C1 segment of cervical spinal cord (tissue), 14 donors: ENCODE measurements at places on chromosomes 1 and 21.
A peak's percentile ranks its signal among the peaks of the same experiment; 100 is the strongest.

GRCh38 chr1:84442256-84442655 lies 36.8 kb upstream of the RPF1 start:
- DNase-seq: no peak

GRCh38 chr1:156828400-156829124 lies 11.9 kb upstream of the SH2D2A start:
- no peak for DNase-seq

- DNase-seq: no peak
These were observed 80.0 kb downstream of the NDUFS5 start for GRCh38 chr1:39105841-39106765.

GRCh38 chr1:49183489-49183888 lies 406.8 kb upstream of the BEND5 start:
- no peak for DNase-seq

GRCh38 chr1:17125756-17126237 lies 6.5 kb upstream of the PADI2 start:
- peak; percentile 55 for DNase-seq

DNA sequence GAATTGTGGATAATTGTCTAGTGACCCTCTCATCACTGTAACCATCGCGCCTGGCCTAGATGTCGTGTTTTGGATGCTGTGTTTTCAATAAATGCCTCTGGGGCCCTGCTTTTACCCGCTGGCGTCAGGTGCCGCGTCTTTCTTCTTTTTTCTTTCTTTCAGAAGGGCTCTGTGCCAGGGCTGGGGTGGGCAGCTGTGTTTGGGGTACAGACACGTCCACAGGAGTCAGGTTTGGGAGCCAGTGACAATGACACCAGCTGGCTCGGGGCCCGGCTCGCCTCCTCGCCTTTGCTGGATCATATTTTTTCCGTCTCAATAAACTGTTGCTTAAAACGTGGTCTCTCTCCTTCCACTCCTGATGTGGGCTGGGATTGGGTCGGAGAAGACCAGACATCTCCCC lies 16.1 kb downstream of the TMEM201 start:
- no peak for DNase-seq

DNA sequence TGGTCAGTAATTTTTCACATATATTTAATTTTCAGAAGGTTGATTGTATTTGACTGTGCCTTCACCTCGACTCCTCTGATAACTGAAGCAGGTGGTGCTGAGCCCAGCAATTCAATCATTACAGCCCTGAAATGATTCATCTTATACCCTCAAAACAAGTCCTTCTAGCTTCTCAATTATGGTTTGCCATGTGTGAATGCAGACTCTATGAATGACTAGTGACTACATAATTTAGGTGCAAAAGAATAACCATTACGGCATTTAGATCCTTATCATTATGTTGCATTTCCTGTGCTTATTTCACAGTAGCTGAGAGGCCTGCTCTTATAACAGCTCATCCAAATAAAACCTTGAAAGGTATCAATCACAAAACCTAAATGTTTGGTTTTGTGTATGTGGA lies 54.0 kb upstream of the COL11A1 start:
- no peak for DNase-seq

- no peak for DNase-seq
These were observed 383.7 kb upstream of the CAMK1G start for GRCh38 chr1:209199822-209200221.

GRCh38 chr1:59233444-59233843 lies 63.5 kb upstream of the FGGY start:
- DNase-seq: no peak

GRCh38 chr1:3135744-3136455 lies 66.9 kb downstream of the PRDM16 start:
- DNase-seq: no peak

DNA sequence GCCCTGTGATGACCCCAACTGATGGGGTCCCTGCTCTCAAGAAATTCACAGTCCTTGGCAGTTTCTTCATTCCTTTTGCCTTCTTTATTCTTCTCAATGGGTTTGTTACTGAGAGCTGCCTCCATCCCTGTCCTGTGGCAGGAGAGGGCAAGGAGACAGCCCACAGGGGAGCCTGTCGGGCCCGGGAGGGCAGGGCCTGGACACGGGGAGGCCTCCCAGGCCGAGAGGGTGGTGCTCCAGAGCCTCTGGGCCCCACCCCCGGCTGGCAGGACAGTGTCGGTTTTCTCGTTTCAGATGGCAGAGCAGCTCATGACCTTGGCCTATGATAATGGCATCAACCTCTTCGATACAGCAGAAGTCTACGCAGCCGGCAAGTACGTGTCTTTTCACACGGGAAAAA lies 36.2 kb downstream of the KCNAB2 start:
- no peak for DNase-seq

DNA sequence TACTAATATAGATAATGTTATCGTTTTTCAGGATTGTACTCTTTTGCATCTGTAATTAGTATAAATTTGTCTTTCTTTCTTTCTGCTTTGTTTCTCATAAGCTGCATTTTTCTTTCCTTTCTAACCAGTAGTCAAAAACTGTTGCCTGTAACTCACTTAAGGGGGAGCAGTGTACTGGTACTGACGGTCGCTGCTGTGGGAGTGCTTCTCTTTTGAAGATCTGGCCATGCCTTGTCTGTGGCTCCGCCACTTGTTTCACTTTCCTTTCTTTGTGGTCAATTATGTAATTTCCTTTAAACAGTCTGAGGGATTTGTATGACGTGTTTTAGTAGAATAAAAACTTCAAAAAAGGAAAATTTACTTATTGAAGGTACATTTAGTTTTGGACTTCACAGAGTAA lies 37.0 kb downstream of the MIA3 start:
- DNase-seq: no peak

- no peak for DNase-seq
These were observed 25.6 kb downstream of the GON4L start for GRCh38 chr1:155831279-155831976.

GRCh38 chr1:211497489-211498045 lies 5.6 kb upstream of the RD3 start:
- no peak for DNase-seq

- DNase-seq: no peak
These were observed 17.6 kb downstream of the RIT1 start for GRCh38 chr1:155893389-155894142.

DNA sequence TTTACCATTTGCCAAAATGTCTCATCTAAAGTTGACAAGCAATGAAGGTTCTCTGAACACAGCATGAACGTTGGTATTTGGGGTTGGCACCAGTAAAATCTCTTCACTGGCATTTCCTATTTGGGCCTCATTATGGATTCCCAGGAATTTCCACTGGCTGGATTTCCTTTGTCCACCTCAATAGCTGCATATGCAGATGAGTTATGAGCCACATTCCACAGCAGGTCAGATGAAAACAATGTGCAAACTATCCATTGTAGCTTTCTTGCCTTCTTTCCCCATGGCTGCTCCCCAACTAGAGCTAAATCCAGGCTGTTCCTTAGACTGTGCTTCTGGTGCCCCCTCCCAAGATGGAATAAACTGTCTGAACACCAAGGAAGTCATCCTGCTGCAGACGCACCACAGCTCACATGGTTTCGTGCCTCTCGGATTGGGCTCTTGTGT lies 168.1 kb upstream of the FGGY start:
- DNase-seq: no peak

- DNase-seq: no peak
These were observed 45.5 kb upstream of the RBM15 start for GRCh38 chr1:110293601-110294104.

GRCh38 chr21:39882151-39882838 lies 15.1 kb downstream of the PCP4 start:
- DNase-seq: no peak

- DNase-seq: no peak
These were observed 62.4 kb upstream of the TNFSF18 start for GRCh38 chr1:173113015-173113741.

DNA sequence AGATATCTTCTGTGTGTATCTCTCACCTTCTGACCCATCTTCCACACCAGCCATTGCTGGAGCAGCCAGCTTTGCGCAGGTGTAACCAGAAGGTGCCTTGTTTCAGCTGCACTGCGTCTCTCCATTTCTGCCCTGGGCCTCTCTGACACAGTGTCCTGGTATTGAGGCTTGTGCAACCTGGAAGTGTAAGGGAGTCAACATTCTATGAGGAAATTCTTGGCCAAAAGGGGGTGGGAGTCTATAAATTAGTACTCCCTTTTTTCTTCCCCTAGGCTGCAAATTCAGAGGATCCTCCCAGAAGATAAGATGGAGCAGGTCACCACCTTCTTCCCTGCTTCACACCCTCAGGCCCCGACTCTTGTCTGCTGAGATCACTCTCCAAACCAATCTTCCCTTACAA lies 109.1 kb downstream of the MRPS6 start:
- no peak for DNase-seq

DNA sequence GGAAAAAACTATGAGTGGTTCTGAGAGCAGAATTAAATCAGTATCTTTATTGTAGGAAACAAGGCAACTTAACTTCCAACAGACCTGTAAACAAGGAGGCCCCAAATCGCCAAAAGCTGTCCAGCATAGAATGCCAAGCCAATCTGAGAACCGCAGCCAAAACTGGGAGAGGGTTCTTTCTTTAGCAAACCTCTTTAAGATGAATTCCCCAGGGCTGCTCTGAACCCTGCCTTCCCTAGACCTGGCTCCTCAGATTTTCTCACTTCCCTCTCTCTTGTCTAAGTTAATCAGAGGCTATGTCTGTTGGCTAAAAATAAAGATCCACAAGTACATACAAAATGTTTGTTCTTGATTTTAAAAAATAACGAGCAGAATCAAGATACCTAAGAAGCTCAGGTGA lies 141.4 kb downstream of the SMYD3 start:
- no peak for DNase-seq

DNA sequence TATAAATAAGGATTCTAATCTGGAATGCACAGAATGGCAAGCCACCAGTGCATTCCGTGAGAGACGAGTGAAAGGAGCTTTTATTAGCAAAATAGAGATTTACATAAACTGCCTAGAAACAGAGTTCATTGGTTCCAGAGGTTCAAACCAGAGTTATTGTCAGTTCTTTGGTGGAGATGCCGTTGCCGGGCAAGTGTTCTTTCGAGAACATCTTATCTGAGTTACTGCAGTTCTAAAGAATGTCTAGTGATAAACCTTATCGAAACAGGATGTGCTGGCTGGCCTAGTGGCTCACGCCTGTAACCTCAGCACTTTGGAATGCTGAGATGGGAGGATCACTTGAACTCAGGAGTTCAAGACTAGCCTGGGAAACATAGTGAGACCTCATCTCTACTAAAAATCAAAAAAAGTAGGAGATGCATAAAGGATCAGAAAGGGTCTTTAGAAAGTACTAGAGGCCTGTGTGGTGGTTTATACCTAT lies 19.9 kb upstream of the EVI5 start:
- no peak for DNase-seq

DNA sequence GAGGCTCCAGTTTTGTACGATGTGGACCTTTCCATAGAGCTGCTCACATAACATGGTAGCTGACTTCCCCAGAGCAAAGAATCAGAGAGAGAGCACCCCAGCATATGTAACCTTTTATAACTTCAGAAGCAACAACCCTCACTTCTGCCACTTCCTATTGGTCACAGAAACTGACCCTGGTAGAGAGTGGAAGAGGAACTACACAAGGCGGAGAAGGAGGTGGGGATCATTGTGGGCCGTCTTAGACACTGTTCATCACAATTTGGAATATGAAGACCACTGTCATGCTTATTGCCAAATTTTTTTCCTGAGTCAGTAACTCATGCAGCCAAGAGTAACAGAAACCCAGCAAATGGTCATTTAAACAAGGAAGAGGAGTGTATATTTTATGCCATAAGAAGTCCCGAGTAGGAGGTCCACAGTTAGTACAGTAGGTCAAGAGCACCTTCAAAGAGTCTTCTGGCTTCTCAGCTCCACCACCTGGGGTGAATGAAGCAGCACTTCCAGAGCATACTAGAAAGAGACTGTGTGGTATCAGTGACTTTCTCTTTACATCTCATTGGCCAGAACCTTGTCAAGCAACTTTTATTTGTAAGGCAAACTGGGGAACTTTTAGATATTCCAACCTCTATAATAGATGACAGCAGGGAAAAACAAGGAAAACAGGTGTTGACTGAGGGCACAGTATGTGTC lies 71.8 kb downstream of the ODF2L start:
- no peak for DNase-seq

DNA sequence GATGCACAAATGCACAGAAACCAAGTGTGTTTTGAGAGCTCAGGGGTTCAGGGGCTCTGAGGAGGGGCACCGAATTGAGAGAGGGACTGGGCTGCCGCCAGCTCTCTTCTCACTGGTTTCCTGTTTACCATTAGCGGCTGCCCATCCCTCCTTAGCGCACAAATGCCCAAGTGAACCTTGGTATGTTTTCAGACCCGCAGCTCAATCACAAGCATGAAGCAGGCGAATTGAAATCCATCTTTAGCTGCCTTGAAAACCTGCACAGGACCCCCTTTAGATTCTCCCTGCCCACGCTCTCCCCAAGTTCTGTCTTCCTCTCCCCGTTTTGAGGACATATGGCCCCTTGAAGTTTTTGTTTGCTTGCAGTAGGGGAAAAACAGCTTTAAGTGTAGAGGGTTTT lies 61.1 kb upstream of the ACOT11 start:
- no peak for DNase-seq

- DNase-seq: no peak
These were observed 35.5 kb downstream of the SLC26A9 start for GRCh38 chr1:205907794-205908193.

- no peak for DNase-seq
These were observed 2.9 kb downstream of the LAMC1 start for GRCh38 chr1:183025782-183026774.

GRCh38 chr1:21514245-21514644 lies 5.0 kb downstream of the ALPL start:
- no peak for DNase-seq

- DNase-seq: no peak
These were observed 2.8 kb downstream of the MAN1A2 start for GRCh38 chr1:117370071-117370470.

DNA sequence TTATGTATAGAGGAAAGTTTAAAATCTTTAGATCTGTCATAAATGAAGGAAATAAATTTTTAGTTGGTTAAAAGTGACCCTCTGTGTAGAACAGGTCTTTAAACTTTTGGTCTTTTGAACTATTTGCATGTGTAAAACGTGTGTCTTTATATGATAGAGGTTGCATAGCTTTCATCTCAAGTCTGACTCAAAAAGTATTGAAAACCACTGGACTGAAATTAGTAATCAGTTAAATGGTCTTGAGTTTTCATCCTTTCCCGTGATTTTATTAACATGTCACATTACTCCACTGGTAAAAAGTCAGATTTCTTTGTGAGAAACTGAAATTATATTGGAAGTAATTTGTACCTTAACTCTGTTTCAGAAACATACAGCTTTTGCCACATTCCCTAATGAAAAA lies 1.8 kb downstream of the RNPC3 start:
- no peak for DNase-seq

DNA sequence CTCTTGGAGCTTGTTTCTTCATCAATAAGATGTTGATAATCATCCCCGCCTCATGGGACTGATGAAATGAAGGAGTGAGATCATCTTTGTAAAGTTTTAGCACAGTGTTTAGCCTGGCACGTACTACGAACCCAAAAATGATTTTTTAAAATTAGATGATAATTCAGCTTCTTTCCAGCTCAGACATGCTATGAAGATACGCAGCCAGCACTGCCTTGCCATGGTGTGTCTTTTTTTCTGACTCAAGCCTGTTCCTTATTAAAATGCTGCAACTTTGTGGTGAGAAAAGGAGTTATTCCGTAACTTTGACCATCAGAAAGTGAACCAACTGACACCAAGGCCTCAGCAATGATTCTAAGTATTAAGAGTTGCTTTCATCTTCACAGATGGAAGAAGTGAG lies 269.0 kb downstream of the LTN1 start:
- DNase-seq: no peak
